KG1 (cell line): ENCODE measurements at places on chromosomes 3 and 15.

DNA sequence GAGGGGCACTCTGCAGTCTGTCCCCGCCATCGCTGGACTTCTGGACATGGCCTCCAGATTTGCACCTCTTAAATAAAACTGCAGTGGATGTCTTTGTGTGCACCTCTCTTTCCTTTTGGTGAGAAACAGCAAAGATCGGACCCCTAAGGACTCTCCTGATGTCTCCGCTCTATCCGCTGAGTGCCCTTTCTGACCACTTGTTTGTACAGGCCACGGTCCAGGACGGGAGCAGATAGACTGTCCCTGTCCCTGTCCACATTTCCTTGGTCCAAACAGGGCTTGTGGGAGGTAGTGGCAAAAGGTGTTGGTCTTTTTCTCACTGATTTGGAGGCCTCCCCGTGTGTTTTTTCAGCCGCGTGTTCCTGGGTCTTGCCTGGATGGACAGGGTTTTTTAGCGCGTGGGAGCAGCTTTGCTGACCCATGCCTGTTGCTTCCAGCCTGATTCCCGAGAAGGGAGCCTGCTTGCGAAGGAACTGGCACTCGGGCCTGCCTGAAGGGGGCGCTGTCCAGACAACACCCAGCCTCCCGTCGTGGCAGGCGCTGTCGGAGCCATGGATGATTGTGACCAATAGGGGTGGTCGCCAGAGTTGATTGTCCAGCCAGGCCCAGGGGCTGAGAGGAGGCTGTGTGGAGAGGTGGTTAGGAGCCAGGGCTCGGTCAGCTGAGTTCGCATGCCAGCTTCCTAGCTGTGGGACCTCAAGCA, 13.2 kb upstream of the STAB1 start:
- DNase-seq, result no peak

DNA sequence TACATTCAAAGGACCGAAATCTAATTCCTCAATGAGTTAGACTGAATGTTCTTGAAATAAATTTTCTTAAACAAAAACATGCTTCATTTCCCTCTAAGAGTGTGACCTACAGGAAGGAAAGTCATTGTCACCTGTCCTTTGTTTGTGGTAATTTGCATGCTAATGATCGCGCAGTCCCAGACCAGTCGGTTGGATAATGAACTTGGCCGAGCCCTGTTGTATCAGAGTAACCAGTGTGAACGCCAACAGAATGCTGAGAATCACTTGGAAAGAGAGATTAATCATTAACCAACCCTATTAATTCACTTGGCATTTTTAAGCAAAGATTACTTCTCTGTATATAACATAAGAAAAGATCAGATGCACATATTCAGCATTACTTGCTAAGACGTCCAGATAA, 8.1 kb upstream of the ARNT2 start:
- DNase-seq, result no peak

DNA sequence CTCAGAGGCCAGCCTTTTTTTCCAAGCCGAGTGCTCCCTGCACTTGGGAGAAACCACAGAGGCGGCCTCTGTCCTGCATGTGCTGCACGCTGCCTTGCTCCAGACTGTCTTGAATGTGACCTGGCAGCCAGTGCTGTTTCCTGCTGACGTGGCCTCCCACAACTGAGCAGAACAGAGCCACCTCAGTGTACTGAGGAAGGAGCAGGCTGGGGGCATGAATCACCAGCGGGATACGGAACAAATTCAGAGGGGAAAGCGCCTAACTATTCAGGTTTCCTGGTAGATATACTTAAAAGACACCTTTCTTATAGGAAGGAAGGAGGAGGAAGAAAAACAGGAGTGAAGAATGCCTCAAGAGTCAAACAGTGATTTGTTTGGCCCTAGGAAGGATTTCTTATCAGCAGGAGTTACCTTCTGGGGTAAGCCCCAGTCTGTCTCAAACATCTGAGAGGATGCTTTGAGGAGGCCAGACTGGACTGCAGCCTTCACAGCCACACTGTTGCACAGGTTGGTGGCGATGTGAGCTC, 114.0 kb downstream of the FNDC3B start:
- no peak for DNase-seq

- no peak for DNase-seq
Observed at GRCh38 chr15:84976746-84977345, 4.8 kb upstream of the PDE8A start.

DNA sequence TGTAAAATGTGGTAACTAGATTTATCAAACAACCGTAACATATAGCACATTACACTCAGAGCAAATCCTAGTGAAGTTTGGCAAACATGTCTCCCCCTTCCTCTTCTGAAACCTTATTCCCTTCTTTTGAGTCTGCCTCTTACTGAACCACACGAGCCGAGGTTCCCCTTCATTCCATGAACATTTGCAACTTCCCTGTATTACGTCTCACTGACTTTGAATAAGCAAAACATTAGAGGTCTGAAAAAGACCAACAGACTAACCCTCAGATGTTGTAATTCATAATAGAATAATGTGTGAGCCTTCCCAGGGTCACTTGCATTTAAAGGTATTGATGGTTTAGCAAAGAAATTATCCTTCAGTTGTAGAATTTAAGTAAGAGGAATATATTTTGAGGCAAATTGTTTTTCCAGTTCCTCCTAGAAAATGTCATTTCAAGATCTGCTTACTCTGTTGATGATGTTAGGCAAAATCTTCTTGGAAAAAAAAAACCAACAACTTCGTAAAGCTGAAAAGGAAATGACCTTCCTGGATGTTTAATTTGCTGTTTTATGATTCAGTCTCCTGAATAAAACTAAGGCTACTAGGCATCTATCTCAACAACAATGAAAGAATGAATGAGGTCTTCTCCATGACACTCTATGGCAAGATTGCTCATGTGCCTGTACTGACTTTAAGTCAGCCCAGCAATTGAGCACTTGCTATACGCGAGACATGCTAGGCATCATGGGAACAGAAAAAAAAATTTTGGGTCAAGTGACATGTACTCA, 296.9 kb upstream of the NECTIN3 start:
- no peak for DNase-seq

DNA sequence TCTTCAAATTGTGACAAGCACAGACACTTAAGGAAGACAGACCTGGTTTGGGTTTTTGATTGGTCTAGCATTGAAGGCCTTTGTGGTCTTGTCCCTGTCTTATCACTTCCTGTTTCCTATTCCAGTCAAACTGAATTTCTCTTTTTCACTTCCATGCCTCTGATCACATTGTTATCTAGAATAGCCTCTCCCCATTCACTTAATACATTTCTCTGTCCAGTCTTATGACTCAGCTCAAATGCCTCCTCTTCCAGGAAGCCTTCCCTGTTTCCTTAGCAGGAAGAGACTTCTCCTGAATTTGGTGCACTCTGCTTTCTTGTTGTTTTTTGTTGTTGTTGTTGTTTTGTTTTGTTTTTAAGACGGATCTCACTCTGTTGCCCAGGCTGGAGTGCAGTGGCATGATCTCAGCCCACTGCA, 45.5 kb downstream of the LIMD1 start:
- no peak for DNase-seq
